Gastroesophageal sphincter (tissue), 4 donors: ENCODE measurements at places on chromosomes 6 and 20. TPM values are rescaled to one million over a fixed set of nuclear protein-coding genes. Genes with fewer than 3 reads are reported as not detected.
A peak's percentile ranks its signal among the peaks of the same experiment; 100 is the strongest.

- H3K36me3 ChIP-seq = no peaks in the 10 kb centered on the region
- no peak for ATAC-seq
- no peak within 1 kb of the TSS for H3K4me3 ChIP-seq
- no peaks in the 10 kb centered on the region for H3K4me1 ChIP-seq
- no peak within 1 kb of the TSS for H3K27ac ChIP-seq
Measured at GRCh38 chr6:65707126-65707826, at the start of gene EYS. Gene EYS, minus strand, starts transcription at chr6:65707226. Its CDS starts 211,816 bp downstream, at chr6:65495410.

DNA sequence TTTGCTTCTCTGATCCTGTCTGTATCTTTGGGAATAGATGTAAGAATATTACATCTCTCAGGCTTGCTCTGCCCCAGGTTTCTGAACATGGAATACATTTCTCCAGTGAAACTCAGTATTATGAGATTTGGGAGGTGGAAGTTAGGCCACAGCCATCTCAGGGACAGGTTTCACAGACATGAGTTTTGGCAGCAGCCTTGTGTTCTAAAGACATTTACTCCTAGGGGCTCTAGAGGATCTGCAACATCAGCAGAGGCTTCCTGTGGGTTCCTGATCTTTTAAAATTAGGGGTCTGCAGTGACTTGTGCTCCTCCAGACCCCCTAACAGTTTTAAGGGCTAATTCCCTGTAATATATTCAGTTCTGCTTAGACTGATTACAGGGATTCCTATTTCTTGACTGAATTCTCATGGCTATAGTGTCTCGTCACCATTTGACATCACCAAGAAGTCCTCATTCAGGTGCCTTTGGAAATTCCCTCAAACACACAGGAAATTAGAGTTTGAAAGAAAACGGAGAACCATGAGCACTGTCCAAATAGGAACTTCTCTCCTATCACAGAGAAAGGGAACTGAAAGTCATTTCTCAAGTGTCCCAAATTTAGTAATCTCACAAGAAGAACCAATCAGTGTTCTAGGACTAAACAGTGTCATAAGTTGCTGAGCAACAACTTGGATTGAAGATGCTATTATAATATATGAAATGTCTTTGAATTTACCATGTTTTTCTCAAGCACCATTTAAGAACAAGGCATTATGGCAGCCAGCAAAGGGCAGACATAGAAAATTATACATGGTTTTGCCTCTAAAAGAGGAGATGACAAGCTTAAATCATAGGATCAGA is 2.5 kb upstream of the HLA-DRA start:
- H3K4me3 ChIP-seq = no peak overlapping the region
- H3K27me3 ChIP-seq = peaks cover 15% of the 10 kb centered on the region
- H3K36me3 ChIP-seq = no peaks in the 10 kb centered on the region
- no peaks in the 10 kb centered on the region for H3K4me1 ChIP-seq

DNA sequence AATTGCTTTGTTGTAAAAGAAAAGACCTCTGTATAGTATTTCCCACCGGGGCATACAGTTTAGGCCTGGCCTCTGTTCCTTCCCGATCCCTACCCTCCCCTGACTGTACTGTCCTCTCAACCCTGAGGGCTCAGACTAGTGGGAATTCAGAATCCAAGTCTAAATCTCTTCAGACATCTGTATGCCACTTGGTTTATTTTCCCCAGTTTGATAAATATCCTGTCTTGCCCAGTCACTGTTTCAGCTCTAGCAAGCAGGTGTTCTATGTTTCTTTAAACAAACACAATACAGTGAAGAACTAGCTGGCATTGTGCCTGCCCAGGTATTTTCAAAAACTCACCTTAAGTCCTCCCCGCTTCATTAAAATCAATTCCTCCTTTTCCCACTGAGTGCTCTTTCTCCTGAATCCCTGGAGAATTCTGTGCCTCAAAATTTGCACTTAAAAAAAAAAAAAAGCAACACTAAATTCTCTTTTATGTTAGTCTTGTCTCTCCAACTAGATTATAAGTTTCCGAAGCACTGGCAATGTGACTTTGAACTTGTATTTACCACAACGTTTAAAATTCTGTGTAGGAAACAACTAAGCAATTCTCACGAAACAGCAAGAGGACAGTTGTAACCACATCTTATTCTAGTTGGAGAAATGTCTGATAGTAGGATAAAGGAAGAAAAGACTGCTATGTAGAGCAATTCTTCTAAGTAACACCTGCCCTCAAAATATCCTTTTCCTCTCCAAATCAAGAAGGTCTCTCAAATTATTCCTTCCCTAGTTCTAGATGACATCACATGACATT is 112.0 kb upstream of the CARMIL1 start:
- H3K27ac ChIP-seq = no peak overlapping the region
- no peak for ATAC-seq
- H3K27me3 ChIP-seq = no peaks in the 10 kb centered on the region
- H3K4me3 ChIP-seq = no peak overlapping the region
- H3K36me3 ChIP-seq = no peaks in the 10 kb centered on the region

GRCh38 chr6:158552055-158552795 is 7.7 kb upstream of the TMEM181 start:
- peaks cover 17% of the 10 kb centered on the region for H3K27me3 ChIP-seq
- H3K36me3 ChIP-seq = no peaks in the 10 kb centered on the region
- H3K4me3 ChIP-seq = no peak overlapping the region

DNA sequence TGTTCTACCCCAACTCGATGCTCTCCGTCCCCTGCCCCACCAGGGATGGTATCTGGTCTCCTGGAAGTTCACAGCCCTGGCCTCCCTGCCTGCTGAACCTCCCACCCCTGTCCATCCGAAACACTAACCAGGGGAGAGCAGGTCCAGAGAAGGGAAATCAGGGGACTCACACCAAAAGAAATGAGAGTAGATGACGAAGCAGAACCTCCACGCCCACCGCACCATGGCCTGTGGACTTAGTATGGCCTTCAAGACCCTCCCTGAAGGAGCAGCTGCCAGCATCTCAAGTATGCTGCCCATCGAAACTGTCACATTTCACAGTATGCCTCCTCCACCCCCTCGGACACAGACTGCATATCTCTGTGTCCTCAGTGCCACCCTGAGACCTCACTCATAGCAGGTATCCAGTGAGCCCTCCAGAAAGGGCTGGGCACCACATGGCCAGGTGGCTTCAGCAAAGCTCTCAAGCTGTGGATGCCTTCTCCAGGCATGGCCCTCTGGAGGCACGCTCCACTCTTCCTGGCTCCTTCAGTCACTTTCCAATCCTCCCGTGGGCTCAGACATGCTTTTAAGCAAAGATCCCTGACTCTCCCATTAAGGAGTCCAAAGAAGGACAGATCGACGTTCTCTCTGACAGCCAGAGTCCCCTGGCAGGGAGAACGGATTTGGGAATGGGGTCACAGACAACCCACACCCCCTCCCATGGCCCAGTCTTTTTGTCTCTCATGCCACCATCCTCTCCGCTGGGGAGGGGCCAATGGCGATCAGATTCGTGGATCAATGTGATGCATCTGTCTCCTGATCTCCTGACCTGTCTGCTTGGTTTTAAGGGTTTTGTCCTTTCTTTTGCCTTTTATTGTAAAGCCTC is 158.4 kb downstream of the ANKRD60 start:
- peaks cover 4% of the 10 kb centered on the region for H3K4me1 ChIP-seq
- H3K27me3 ChIP-seq = peaks cover 26% of the 10 kb centered on the region
- no peak for ATAC-seq
- H3K36me3 ChIP-seq = no peaks in the 10 kb centered on the region
- no peak overlapping the region for H3K27ac ChIP-seq
- H3K4me3 ChIP-seq = no peak overlapping the region

GRCh38 chr6:5851261-5851757 is 155.4 kb downstream of the NRN1 start:
- ATAC-seq = peak; percentile 40
- H3K36me3 ChIP-seq = no peaks in the 10 kb centered on the region
- peak overlapping the region; percentile 48 for H3K4me3 ChIP-seq

- no peaks in the 10 kb centered on the region for H3K36me3 ChIP-seq
- no peaks in the 10 kb centered on the region for H3K27me3 ChIP-seq
- no peaks in the 10 kb centered on the region for H3K4me1 ChIP-seq
- no peak overlapping the region for H3K4me3 ChIP-seq
- no peak overlapping the region for H3K27ac ChIP-seq
Measured at GRCh38 chr6:81656231-81656630, 96.2 kb downstream of the TENT5A start.

The TGM3 gene
- 2.4 TPM for total RNA-seq
